Hematopoietic multipotent progenitor cell treated with erythropoietin and hydrocortisone succinate and interleukin-3 and kit ligand, for 8 days (in vitro differentiated cells): ENCODE measurements at places on chromosomes 7 and 10.

DNA sequence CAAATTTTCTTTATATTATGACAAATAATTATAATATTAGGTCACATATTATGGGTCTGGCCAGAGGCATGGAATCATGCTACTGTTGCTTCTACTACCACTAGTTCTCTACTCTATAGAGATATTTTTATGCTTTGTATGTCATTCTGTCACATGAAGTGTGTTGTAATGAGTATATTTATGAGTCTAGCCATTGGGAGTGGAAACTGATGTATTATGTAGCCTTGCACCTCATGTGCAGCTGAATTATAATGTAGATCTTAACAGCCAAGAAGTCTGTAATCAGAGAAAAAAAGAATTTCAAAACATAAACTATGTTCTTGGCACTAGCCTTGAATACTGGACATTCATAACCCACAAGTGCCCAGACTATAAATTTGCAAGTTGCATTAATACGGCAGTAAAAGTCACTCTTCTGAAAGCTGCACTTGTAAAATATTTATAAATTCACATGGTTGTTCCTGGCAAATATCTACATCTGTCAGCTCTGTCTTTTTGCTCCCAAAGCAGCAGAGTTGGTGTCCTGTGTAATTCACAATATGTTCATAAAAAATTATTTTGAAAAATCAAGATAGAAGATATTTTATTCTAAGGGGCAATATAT is 48.6 kb upstream of the SKAP2 start:
- no peak for DNase-seq

DNA sequence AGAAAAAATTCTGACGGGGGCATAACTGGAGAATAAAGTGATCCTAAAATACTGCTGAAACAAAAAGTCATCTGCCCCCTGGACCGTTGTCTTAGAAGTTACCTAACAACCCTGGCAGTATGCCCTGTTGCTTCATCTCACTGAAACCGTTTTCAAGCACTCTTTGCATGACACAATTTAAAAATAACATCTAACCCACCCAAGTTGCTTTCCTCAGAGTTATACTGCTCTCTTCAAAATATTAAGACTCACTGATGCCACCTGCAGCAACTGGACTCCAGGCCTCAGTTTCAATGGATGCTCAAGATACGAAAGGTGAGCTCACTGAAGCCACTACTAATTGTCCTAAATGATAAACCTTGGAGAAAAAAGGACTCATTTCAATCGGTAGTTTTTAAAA is 57.4 kb downstream of the CDK6 start:
- DNase-seq, result peak; percentile 43

GRCh38 chr7:148148456-148148855 is 442.1 kb upstream of the C7orf33 start:
- DNase-seq, result no peak

- DNase-seq, result no peak
These were observed 290.5 kb downstream of the USP6NL start for GRCh38 chr10:11320809-11321520.

DNA sequence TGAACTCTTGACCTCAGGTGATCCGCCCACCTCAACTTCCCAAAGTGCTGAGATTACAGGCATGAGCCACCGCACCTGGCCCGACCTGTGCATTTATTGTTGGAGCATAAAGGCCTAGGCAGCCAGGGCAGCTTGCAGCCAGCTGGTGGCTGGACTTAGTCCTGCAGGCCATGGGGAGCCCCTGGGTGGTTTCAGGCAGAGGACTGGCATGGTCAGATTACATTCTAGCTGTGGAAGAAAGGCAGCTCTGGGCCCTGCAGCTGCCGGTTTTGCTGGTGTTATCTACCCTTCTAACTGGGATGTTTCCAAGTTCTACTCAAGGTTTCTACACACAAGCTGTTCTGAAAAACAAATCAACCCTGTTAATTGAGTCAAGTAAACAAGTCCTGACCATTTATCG is 22.7 kb upstream of the MKRN1 start:
- DNase-seq, result peak; percentile 85

GRCh38 chr7:145265180-145265579 is 429.3 kb upstream of the TPK1 start:
- no peak for DNase-seq

DNA sequence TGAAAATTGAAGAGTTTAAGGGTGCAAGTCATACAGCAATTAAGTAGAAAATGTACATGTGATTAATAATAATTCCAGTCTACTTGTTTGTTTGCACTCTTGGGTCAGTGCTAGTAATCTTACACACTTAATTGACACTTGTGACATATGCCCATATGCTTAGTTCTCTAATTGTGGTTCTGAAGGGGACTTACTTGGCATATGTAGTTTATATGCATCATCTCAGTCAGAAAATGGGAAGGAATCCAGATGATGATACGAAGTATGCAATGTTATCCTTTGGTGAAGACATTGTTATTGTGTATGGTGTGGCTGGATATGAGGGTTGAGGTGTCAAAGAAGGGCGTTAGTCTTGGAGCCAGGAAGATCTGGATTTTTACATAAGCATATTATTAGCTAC is 193.5 kb upstream of the HDAC9 start:
- DNase-seq, result no peak
